ENCODE measurements at places on chromosomes 2 and 18.

- DNase-seq = no peak
Measured at GRCh38 chr2:148876595-148877402, 1.8 kb downstream of the KIF5C start.

- no peak for DNase-seq
Measured at GRCh38 chr2:105749583-105750400, 5.1 kb downstream of the NCK2 start.

GRCh38 chr2:112820343-112820742 lies 16.2 kb downstream of the IL1B start:
- DNase-seq = no peak

DNA sequence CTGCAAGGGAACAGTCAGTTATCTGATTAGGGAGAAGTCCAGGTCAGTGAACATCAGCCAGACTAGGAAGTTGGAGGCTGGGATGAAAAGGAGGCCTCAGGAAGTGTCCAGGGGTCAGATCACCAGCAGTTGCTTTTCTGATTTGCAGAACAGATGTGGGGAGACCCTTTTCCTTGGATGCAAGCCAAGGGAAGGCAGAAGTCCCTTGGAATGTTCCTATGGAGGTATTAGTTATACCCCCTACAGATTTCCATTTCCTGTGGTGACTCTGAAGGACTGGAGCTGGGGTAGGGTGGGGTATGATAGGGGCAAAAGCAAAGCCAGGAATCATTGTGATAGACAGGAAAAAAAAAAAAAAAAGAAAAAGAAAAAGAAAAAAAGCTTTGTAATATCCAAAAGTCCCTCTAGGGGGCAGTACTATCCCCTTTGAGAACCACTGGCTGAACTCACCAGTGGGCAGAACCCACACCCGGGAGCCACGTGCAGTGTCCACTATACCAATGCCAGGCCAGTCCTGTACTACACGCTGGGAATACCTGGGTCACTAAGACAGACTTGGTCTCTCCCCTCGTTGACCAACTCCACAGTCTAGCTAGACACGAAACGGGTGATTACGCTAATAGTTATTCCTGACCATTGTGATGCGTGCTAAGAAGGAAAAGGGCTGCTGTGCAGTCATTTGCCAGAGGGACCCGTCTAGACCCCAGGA lies 7.4 kb downstream of the DYSF start:
- no peak for DNase-seq

DNA sequence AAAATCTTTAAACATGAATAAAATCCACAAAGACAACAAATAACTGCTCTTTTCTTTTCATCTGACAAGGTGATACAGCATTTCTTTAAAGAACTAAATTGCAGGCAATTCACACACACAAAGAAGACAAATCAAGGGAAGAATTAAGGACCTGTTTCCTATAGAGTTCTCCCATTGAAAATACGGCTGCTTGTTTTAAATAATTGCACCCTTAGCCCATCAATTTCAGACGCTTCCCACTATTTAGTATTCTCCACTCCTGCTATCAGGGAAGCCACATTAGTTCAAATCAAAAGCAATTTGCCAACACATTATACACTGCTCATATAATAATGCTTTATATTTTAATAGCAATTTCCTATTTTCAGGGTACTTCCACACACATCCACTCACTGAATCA lies 11.3 kb downstream of the CMPK2 start:
- DNase-seq = no peak

- DNase-seq = no peak
Measured at GRCh38 chr18:3269241-3269913, 7.4 kb downstream of the MYL12B start.

GRCh38 chr2:238108423-238109183 lies 8.5 kb downstream of the ESPNL start:
- DNase-seq = no peak

DNA sequence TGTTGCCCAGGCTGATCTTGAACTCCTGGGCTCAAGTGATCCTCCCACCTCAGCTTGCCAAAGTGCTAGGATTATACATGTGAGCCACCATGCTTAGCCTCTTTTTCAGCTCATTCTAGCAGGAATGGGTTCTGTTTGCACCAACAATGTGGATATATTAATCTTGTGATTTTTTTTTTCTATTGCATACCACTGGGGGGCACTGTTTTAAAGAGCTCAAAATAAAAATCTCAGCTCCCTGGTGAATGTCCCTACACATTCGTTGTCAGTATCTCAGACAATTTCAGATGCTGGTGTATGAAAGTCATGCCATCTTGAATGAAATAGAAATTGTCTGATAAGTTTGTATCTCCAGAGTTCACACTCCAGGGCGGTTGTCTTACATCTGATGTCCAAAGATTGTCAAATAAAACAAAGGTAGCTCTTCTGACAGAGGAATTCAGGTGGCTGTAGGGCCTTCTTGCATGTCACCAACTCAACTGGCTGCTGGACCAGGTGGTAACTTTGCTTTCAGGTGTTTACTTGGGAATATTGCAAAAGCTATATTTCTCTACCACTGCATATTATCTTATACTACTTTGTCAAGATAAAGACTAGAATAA lies 3.1 kb upstream of the MATN3 start:
- DNase-seq = no peak

DNA sequence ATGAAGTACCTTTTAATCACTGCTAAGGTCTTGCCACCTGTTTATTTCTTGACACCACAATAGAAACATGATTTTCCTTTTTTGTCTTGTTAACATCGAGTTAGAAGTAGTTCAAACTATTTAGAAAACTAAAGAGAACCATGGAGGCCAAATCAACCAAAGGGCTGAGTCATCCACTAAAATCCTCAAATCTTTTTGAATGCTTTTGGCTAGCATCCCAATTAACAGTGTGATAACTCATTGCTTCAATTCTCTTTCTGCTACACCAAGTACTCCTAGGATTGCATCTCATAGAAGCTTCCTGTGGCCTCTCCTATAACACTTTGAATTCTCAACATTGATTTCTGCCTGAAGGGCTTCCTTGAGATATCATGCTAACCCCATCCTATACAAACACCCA lies 159.9 kb upstream of the MMADHC start:
- no peak for DNase-seq

DNA sequence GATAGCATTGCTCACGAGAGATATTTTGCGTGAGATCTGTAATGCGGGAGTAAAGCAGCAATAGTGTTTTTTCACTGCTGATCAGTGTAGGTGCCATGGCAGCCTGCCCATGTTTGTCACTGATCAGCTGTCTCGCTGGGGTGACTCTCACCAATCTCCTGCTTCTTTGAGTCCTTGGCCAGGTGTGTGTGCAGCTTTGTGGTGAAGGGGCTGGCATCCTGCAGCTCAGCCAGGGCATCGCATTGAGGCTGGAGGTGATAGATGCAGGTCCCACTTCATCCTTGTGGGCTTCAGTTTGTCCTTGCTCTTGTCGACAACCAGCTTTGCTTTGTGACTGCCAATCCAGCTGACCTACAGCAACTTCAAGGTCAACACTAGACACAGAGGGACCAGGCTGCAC lies 258.3 kb upstream of the CXCR4 start:
- no peak for DNase-seq

DNA sequence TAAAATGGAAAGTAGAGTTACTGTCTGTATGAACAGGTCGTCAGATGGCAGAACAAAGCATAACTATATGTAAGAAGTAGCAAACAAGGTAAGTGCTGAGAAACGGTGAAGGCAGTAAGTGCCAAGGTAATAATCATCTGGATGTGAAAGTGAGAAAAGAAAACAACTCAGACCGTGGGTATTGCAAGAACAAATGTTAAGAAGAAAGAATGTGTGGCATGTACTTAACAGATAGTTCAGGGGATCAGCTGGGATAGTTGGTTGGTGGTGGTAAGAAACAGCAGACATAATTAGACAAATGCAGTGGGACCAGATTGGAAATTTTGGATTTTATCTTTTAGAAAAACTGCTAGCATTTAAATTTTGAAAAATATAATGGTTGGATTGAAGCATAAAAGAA lies 375.8 kb upstream of the NXPH2 start:
- DNase-seq = no peak

- no peak for DNase-seq
Measured at GRCh38 chr18:77772177-77772576, 522.5 kb downstream of the GALR1 start.

- DNase-seq = no peak
Measured at GRCh38 chr2:129190494-129190893, 789.0 kb upstream of the RAB6C start.

DNA sequence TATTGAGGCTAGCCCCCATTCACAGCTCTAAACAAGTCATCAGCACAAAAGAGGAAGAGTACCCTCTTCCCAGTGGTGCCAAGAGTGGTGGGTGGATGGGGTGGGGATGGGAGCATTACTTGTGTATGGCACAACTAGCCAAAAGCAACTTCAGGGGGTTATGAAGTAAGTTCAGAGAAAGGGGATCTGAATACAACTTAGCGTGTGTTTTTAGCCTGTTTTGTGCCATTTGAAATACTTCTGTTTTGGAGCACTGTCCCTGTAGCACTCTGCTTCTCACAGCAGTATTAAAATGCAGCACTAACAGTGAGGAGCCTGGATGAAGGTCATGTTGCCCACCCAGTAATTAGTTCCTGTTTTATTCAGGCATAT lies 113.5 kb downstream of the CRIM1 start:
- no peak for DNase-seq

- no peak for DNase-seq
Measured at GRCh38 chr18:31684279-31685096, at the start of gene B4GALT6. Gene B4GALT6, minus strand, starts transcription at chr18:31684581. Its CDS starts 155 bp downstream, at chr18:31684426.

GRCh38 chr2:33577668-33578067 lies 21.4 kb downstream of the FAM98A start:
- no peak for DNase-seq

DNA sequence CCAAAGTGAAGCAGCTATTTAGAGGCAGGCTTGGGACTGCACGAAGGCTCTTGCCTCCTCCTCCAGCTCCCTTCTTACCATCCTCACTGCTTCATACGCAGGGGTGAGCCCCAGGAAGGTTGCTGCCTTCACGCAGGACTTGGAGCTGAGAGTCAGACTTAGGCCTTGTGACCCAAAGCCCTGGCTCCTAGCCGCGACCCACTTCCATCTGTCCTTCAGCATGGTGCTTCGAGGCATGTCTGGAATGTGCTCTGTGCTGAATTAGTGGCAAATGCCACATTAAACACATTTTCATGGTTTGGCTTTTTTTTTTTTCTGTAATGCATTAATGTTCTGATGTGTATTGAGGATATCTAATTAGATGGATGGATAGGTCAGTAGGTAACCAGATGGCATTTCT lies 37.5 kb downstream of the ITGB1BP1 start:
- no peak for DNase-seq

GRCh38 chr2:122755281-122755780 lies 999.9 kb downstream of the TSN start:
- DNase-seq = no peak

DNA sequence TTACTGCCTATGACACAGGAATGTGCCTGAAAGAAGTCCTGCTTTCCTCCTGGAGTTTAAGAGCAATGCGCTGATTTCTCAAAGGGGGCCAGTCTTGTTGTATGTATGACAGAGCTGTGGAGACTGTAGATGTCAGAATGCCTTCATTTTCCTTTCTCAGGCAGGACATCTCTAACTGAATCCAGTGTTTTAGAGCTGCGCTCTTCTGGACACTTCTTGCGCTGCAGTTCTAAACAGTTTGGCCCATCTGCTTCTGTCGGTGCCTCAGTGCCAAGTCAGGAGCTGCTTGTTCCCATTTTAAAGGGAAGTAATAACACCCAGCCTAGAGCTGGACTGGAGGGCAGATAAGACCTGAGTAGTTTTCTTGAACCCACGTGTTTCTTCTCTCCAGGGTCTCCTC lies 91.4 kb downstream of the ESCO1 start:
- no peak for DNase-seq

- no peak for DNase-seq
Measured at GRCh38 chr2:174730698-174731018, 33.6 kb downstream of the CHRNA1 start.

- DNase-seq = no peak
Measured at GRCh38 chr2:130870779-130871178, 34.1 kb downstream of the ARHGEF4 start.

DNA sequence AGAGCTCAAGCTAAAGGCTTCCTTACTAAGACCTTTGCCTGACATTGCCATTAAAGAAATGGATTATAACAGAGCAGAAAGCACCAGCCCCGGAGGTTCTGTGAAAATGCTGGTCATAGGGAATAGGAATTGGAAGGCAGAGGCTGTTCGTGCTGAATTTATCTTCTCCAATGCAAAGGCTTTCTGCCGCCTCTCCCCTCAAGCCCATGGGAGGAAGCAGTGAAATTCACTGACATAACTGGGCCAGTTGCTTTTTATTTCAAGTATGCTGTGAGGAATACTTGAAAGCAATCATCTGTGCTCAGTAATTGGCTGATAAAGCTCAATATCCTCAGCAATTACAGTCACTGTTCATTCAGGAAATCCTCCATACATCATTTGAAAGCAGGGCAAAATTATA lies 85.4 kb upstream of the LINC00305 start:
- no peak for DNase-seq

DNA sequence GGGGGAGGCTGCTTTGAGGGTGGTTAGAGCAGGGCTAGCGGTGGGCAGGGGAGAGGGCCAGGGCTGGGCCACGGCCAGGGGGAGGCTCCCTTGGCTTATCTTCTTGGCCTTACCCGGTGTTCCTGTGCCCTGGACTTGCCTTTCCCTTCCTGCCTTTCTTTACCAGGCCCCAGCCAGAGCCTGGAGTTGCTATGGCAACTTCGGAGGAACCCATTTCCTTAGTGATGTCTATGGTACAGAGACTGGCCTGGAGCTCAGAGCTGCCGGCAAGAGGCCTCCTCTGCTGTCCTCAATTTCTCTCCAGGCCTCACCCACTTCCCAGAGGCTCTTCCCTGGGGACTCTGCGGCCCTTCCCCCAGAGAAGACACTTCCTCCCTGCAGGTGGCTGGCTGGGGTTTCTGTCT lies 11.5 kb downstream of the SPEG start:
- DNase-seq = no peak

DNA sequence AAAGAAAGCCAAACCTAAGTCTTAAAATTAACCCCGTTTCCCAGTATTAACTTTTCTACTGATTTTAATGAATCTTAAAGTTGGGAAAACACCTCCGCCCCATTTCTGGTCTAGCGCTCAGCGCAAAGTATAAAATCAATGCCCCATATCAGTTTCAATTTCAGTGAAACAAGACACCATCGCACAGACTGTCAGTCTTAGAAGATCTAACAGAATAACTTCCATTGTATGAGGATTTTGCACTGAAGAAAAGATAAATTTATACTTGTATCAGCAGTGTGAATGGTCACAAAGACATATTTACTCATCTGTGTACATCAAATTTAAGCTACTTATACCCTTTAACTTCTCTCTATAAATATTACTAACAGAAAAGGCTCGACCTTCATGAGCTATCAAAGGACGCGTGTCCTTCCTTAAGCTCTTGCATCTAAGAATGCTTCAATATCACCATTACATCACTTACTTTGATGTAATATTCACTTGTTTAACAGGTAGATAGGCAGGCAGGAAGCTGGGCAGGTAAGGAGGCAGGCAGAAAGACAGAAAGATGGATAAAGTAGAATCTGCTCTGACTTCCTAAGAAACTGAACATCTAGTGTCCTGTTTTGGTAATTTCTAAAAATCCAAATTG lies 183.0 kb downstream of the TCF4 start:
- DNase-seq = no peak

- no peak for DNase-seq
Measured at GRCh38 chr2:19461504-19462255, 103.3 kb upstream of the OSR1 start.

- no peak for DNase-seq
Measured at GRCh38 chr18:44541781-44542180, 138.9 kb upstream of the SETBP1 start.

- no peak for DNase-seq
Measured at GRCh38 chr2:65452150-65452895, 19.9 kb upstream of the SPRED2 start.

GRCh38 chr2:44560941-44561340 lies 199.2 kb downstream of the CAMKMT start:
- no peak for DNase-seq

- DNase-seq = no peak
Measured at GRCh38 chr2:235690809-235691450, 197.1 kb downstream of the AGAP1 start.
